ENCODE measurements at places on chromosomes 1 and 21.

DNA sequence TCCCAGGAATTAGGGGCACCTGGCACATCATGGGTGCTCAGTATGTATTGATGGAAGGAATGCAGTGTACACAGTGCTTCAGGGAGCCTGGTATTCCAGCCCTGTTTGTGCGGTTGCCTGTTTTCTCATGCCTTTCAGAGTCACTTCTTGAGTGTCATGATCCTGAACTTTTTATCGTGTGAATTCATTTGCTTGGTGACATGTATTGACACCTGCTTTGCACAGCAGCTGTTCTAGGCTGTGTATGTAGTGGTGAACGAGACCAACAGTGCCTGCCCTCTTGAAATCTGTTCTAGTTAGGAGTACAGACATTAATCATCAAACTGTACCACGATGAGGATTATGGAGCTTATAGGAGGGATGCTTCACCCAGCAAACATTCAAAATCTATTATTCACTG, 6.1 kb downstream of the HTR6 start:
- DNase-seq = no peak

- DNase-seq = no peak
These were observed 56.6 kb downstream of the ZNF281 start for GRCh38 chr1:200353232-200353631.

GRCh38 chr1:113242481-113242880, 147.8 kb upstream of the MAGI3 start:
- DNase-seq = no peak

DNA sequence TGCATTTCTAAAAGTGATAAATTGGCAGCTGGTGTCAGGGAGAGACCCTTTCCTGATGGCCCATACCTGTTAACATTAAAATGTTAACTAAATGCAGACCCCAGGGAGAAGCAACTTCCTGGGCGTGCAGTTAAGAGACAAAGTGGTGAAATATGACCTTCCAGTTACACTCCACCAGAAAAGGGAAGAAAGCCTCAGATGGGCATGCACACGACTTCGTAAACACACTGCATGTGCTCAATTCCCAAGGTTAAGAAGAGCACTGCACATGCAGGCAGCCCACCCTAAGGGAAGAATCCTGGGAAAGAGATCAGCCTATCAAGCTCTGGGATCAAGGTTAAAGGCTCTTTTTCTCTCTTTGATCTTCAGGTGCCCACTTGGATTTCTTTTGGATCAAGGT, 9.7 kb upstream of the GBP6 start:
- no peak for DNase-seq

DNA sequence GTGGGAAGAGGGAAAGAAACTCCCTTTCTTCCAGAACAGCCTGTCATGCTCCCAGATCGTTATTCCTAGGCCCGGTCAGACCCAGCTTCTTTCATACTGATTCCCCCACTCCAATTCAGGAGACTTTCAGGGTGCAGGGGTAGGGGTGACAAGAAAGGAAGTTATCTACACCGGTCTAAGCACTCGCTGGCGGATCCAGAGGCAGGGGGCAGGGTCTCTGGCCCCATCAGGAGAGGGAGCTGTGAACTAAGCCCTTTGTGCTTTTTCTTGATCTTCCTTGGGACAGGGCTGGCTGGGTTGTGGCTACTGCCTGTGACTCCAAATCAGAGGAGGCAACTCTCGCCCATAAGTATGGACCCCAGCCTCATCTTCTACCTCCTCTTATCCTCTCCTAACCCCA, 44.3 kb downstream of the NEK2 start:
- DNase-seq = no peak

DNA sequence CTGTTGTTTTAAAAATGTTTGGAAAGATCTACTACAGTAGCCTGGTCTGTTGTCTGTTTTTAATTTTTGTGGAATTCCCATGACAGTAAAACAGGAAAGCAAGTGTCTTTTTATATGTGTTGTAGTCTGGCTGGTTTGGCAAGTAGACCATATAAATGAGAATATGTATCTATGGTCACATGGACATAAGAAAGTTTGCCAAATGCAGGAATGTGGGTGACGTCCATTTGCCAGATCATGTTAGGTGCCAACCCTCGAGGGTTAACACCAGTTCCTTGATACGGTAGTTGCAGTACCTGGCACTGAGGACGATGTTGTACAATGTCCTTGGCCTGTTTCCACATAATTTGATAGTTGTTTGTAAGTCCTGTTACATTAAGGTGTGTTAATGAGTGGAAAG, 6.2 kb downstream of the DAP3 start:
- no peak for DNase-seq

DNA sequence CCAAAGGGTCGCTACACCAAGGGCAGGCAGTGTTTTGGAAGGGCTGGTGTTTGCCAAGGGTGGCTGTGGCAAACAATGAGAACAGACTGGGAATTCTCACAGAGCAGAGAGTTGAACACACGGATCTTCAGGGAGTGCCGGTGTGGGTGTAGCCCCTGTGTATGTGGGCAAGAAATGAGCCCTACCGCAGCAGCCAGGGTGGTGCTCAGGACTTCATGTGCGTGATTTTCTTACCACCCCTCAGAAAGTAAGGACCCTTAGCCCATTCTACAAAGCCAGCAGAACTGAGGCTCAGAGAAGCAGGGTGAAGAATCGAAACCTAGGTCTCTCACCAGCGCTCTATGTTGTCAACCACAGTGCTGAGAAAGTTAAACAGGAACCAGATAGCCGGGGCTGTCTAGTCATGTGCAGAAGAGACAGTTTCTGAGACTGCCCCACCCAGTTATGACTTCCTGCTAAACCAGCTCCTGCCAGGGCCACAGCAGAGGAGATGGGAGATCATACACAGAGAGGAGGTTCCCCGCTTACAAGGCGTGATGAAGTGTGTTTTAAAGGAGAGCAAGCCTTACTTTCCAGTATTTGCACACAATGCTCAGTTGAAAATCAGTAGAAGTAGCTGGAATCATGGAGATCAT, 21.9 kb upstream of the MORC3 start:
- no peak for DNase-seq

DNA sequence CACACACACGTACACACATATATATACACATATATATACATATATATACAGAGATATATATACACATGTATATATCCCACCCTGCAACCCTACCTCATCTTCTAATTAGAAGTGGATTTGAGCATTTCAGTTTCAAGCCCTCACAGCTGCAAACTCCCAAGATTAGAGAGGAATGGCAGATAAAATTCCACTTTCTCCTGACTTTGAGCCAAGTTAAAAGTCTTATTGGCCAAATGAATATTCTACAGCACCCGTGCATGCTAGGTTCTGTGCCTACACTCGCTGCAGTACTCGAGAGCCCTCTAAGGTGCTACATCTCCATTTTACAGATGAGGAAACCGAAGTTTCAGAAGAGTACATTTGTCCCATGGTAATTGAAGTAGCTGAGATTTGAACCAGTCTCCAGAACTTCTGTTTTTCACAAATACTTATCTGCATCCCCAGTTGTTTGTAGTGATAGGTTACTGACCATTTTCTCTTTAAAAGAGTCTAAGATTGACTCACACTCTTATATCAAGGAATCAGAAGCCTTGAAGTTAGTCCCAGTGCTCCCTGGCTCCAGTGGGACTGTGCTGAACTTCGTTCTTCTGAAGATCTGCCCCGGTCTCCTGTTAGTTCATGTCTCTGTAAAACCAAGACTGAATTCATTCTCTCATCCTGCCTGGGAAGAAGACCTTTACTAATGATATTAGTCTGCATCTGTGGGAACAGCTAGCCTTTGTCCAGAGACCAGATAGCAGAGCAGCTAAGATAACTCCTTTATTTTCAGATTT, 292.1 kb downstream of the TM2D1 start:
- no peak for DNase-seq

DNA sequence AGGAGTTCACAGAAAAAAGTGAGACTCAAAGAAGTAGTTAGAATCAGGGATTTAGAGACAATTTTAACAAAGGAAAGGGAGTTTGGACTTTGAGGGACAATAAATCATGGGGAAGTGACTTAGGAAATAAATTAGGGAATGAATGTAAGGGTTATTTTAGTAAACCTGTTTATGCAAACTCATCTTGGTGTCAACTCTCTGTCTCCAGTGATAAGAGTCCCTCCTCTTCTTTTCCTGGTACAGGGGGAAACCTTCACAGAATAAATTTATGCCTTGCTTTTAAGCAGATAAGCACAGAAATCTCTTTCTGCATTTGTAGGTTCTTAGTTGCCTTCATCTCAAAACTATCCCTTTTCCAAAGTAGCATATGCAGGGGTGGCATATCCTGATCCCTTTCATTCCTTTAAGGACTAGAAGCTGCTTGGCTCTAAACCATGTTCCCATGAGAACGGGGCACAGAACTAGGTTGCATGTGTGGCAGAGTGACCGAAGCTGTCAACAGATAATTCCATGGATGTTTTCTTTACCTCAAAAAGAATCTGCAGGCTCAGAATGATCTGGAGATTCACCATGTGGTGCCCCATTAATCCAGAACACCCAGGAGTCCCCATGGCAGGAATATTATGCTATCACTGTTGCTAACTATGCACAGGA, 155.4 kb downstream of the ZNF648 start:
- DNase-seq = no peak

DNA sequence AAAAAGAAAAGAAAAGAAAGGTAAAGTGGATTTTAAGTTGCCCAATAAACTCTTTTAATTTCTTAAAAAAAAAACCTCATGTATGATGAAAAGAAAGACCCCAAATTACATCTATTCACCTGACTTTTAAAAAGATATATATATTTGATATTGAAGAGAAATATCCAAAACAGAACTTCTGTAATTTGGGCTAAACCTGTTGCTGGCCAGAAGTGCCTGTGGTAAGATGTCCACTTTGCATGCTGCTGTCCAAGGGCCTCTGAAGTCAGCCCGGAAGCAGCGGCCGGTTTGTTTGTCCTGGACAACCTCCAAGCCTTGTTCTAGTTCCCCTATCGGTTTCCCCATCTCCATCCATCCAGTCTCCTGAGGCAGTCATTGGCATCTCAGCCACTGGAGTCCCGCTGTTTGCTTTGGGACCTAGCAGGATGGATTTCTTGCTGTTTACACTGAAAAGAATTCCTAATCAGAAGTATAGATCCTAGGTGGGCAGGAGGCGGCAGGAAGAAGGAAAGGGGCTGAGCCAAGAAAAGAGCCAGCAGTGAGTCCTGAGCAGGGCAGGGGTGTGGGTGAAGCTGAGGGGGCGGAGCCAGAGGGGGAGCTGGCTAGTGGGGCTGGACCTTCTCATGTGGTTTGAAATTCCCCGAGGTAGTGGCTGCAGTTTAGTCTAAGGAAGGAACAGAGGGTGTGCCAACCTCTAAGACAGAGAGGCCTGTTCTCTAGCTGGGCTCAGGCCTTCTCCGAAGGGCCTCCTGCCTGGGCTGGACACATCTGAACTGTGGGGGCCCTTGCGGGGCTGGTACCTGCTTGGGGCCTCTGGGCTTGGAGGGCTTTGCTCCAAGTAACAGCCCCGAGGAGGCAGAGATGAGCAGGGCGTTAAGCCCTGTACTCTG, 3.3 kb downstream of the NCMAP start:
- peak; percentile 7 for DNase-seq

Data from glomerular endothelial cell (primary cell).